ENCODE measurements at places on chromosomes 4 and X.
A peak's percentile ranks its signal among the peaks of the same experiment; 100 is the strongest.

DNA sequence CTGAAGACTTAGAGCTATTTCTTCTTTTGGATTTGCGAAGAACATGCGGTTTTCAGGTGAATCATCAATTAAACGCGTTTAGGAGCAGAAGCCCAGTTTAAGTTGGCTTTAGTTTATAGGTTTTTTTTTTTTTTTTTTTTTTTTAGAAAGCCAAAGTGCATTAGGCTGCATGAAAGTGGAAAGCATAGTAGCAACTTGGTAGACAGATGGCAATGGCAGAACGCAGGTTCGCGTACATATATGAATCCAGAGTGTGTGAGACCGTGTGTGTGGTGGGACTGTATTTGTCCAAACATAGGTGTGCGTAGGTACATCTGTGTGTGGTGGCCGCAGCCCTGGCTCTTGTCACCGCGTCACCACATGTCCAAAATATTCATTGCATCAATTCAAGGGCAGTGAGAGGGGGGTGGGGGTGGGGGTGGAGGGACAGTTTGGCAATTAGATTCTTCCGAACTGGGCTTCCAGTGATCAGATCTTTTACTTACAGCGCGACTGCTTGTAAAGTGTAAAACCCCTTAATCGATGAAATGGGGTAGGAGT lies 901 bp downstream of the JADE1 start:
- DNase-seq, result no peak

GRCh38 chrX:133249266-133250058 lies 31.3 kb upstream of the TFDP3 start:
- peak; percentile 5 for DNase-seq

DNA sequence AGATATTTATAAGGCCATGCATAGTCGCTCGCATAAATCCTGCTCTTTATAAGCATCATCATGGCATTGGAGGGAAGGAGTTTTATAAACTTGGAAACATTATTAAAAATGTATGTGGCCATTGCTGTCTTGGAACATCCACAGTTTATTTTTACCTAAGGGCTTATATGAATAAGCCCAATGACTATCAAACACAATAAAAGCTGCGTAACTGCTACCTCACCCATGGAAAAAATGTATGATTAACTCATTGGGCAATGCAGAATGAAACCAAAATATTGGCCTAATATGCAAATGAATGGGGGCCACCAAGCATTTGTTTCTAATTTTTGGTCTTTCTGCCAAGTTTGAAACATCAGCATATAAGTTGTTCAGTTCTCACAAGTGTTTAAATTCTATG lies 19.1 kb downstream of the GEMIN8 start:
- DNase-seq, result no peak

DNA sequence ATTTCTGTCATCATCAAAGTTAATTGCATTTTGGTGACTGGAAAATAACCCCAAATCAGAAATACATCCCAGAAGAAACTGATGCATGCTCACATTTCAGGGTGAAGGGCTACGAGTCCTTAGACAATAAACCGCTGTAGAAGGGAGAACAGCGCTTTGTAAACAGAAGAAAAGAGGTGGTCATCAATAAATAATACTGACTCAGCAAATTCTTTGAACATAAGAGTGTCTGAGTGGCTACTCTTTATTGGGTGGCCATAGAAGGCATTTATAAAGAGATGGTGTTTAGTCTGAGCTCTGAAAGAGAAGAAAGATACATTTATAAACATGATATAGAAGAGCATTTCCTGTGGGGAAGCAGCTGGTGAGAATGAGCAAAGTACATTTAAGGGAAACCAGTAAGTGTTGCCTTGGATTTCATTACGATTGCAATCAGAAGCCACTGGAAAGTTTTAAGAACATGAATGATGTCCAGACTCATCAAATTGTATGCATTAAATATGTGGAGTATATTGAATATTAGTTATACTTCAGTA lies 246.9 kb upstream of the GIMD1 start:
- no peak for DNase-seq

DNA sequence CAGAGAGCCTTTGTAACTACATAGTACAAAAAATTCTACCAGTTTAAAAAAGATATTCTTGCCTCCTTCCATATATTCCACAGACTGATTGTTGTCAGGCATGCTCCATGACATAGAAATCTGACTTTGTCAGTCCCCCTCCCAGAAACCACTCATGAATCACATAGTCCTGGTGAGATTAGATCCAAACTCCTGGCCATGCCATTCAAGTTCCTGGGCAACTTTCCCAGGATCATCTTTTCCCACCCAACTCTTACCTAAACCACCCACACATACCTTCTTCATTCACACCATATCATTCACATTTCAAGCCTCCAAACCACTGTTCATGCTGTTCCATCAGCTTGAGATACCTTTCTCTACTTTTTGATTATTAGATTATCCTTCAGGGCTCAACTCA lies 46.4 kb downstream of the SLC16A2 start:
- DNase-seq, result no peak

DNA sequence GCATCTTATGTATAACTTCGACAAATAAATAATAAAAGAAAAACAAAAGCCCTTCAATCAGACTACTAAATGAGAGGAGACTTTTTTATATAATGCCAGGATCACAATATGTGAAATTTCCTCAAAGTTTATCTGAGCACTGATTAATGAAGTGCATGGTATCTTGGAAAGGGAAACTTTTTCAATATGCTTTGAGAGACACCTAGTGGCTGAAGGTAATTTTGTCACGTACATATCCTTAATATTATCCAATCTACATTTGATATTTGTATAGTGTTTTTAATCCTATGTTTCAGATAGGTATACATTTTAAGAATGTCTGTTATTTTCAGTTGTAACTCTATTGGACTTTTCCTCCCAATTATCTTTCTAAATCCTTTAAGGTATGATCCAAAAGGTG lies 146.8 kb downstream of the KLHL4 start:
- peak; percentile 1 for DNase-seq

DNA sequence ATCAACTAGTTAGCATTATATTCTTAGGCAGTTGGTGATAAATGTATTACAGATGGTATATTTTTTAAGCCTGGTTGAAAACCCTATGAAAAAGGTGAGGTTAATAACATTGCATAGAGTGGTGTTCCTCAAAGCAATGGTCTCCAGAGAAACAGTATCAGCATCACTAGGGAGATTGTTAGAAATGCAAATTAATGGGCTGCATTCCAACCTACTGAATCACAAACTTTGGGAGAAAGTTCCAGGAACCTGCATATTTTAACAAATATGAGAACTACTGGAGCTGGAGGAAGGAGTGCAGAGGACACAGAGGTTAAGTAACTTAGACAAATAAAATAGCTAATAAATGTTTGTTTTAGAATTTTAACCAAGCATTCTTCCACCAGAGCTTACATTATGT lies 166.9 kb upstream of the PCDH10 start:
- DNase-seq, result no peak

DNA sequence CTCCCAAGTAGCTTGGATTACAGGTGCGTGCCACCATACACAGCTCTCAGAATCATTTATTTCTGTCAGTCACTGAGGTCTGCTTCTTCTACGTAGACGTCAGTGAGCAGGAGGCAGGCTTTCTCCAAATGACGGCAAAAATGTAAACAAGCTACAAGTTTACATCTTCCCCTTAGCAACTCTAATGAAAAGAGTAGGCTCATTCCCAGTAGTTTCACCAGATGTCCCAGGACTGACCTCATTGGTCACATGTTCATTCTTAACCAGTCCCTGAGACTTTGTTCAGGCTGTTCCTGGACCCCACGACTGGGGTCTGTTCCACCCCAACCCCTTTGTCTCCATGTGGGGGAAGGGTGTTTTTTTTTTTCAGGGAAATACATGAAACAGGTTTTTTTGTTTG lies 67.1 kb downstream of the TENM3 start:
- no peak for DNase-seq

- no peak for DNase-seq
These were observed 157.6 kb downstream of the ARX start for GRCh38 chrX:24858004-24858746.

DNA sequence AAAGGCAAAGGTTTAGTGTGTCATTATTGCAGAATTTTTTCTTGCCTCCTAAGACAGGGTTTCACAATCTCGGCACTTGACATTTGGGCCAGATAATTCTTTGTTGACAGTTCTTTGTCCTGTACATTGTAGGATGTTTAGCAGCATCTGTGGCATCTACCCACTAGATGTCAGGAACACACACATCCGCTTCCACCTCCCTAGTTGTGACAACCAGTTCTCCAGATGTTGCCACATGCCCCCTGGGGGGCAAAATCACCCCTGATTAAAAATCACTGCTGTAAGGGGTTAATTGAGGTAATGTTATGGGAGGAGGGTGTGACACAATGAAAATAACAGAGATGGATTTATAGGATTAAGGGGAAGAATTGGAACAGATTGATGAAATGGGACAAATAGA lies 75.3 kb downstream of the HMGB2 start:
- no peak for DNase-seq

DNA sequence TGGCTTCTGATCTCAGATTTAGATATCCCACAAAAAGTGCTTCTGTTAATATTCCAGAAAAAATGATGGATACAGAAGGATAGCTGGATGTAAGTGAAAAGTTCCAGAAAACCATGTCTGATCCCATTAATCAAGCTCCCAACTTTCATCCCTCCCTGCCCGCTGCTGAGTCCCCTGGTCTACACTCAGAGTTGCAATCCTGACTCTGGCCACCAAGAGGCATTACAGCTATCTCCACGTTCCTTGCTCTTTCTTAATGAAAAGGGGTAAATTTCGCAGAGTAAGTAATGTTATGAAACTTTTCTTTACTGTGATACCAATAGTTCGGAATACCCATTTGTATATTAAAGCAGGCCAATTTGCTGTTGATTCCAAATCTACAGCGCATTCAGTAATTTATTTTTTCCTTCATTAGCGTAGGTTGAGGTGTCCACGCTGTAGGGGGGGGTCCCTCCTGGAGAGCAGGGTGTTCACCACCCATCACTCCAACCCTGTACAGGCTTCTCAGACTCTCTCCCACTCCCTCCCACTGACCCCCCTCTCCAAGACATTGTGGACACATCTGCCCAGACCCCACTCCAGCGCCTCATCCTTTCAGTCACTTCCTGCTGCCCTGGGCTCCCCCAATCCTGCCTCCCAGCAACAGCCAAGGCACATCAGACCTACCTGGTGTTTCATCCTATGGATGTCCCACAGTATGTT lies 55.1 kb downstream of the RAB40A start:
- DNase-seq, result peak; percentile 6

DNA sequence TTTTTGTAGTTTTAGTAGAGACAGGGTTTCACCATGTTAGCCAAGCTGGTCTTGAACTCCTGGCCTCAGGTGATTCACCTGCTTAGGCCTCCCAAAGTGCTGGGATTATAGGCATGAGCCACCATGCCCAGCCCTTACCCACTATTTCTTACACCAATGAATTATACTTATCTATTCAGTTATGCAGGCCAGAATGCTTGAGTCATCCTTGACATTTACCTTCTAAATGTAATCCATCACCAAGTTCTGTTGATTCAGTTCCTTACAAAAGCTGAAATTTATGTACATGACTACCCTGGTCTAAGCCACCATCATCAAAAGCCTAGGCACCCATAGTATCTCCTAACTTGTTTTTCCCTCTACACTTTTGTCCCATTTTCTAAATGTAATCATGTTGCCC lies 585.7 kb downstream of the IL15 start:
- no peak for DNase-seq

DNA sequence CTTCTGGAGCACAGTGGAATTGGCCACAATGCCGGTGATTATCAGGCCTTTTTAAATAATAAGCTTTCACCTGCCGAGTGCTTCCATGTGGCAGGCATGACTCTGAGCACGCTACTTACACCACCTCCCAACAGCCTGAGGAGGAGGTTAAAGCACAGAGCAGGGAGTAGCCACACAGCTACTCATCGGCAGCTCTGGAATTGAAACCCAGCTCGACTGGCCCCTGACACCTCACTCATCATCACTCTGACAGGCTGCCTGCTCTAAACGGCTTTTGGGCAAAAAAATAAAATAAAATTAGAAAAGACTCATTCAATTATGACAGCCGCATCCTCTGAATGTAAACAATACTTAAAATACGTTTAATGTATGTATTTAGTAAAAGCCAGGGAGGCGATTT lies 326.4 kb upstream of the NOCT start:
- DNase-seq, result no peak

DNA sequence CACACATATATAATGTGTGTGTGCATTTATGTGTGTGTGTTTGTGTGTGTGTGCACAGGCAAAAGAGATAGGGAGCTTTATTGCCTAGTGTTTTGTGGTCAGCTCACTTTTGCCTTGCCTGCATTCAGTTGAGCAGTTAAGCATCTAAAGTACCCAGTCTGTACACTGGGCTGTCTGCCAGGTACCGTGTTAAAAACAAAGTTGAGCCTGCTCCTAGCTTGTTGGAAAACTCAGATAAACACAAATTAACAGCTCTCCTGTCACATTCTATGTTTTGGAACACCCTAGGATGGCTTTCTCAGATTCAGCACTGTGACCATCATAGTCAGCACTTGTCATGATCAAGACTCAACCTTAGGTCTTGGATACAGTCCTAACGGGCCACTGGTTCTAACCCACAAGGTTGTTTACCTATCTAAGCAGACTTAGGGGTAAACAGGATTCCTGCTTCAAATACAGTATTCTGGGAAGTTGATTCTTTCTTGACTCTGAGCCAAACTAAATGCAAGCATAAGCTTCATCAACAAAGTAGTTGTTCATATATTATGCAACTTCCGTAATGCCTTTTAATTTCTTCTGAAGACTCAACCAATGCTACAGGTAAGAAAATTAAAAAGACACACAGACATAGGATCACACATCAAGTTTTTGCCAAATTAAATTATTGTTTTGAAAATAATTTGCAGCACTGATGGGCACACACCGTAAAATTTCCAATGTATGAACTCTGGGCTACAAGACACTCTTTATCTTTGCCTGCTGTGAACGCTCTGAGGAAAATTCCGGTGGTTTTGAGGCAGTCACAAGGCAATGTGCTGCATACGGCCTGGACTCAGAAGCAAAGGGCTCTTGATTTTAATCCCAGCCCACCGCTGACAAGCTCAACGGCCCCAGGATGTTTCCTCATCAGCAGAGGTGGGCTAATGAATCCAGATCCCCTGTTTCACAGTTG lies 11.3 kb upstream of the CD99 start:
- no peak for DNase-seq

DNA sequence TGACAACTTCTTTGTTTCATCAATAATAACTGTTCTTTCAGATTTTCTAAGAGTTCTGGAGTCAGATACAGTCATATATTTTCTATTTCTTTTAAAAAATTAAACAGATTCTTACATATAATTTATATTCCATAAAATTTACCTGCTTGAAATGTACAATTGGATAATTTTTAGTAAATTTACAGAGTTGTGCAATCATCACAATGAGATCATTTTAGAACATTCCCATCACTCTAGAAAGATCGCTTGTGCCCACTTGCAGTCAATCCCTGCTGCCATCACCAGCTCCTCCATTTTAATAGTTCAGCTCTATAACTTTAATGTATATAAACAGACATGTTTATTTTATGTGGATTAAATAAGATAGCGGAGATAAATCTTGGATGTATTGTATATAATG lies 29.6 kb upstream of the PRSS48 start:
- DNase-seq, result no peak

- DNase-seq, result no peak
These were observed 394.3 kb upstream of the TRAM1L1 start for GRCh38 chr4:117479673-117480072.
